Left renal pelvis (tissue), 4 donors: ENCODE measurements at places on chromosomes 3 and 15. TPM values are rescaled to one million over a fixed set of nuclear protein-coding genes. Genes with fewer than 3 reads are reported as not detected.

Gene SSUH2
- 2.0 TPM for polyA plus RNA-seq

Gene ZCWPW2
- polyA plus RNA-seq = 2.1 TPM

Gene KLHDC8B
- polyA plus RNA-seq = 51.3 TPM

Gene CD200
- polyA plus RNA-seq = 39.4 TPM

Gene SPTBN5
- polyA plus RNA-seq = 1.3 TPM

Gene SLC22A14
- 0.78 TPM for polyA plus RNA-seq

Gene DTWD1
- 37.1 TPM for polyA plus RNA-seq

Gene RTP4
- 0.91 TPM for polyA plus RNA-seq

Gene LCTL
- 0.19 TPM for polyA plus RNA-seq

Gene TGM4
- polyA plus RNA-seq = not detected

Gene LRRC31
- polyA plus RNA-seq = 0.32 TPM

Gene FAN1
- polyA plus RNA-seq = 30.8 TPM

Gene GRK7
- 0.06 TPM for polyA plus RNA-seq

DNA sequence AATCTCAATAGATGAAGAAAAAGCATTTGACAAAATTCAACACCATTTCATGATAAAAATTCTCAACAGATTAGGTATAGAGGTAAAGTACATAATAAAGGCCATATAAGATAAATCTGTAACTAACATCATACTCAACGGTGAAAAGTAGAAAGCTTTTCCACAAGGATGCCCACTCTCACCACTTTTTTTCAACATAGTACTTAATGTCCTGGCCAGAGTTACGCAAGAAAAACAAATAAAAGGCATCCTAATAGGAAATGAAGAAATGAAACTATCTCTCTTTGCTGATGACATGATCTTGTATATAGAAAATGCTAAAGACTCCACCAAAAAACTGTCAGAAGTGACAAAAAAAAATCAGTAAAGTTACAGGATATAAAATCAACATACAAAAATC is 33.0 kb downstream of the THBS1 start:
- DNase-seq = no peak

DNA sequence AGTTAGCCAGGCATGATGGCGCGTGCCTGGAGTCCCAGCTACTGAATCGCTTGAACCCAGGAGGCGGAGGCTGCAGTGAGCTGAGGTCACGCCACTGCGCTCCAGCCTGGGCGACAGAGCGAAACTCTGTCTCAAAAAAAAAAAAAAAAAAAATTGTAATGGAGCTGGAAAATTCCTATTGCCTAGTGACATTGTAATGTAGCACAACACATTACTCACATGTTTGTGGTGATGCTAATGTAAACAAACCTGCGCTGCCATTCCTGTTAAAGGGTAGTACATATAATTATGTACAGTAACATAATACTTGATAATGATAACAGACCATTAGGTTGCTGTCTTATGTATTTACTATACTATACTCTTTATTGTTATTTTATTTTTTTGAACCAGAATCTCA is 39.1 kb downstream of the KNL1 start:
- DNase-seq = no peak

DNA sequence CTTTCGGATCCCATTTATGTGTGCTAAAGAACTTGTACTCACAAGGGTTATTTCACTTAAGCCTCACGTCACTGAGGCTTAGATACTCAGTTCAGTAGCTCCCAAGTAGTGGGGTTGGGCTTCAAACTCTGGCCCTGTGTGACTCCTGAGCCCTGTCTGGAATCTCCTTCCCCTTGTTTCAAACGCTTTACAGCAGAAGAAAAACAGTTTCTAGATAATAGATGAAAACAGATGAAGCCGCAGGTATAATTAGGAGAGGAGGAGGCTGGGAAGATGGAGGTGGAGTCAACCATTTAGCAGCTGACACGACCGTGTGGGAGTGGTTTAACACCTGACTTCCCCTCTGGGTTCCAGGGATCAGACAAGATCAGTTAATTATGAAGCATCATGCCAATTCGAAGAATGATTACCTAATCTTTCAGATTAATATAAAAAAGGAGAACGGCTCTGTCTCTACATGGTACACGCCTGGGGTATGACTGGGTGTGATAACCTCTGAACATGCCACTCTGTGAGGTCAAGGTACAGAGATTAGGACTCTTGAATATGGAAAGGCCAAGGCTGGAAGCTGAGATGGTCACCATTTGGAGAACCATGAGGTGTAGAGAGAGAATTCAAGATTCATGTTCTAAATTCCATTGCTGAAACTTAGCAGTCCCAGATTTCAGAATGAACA is 31.1 kb downstream of the TPM1 start:
- DNase-seq = no peak

- DNase-seq = no peak
These were observed 144.1 kb downstream of the LRRK1 start for GRCh38 chr15:101063212-101063611.

DNA sequence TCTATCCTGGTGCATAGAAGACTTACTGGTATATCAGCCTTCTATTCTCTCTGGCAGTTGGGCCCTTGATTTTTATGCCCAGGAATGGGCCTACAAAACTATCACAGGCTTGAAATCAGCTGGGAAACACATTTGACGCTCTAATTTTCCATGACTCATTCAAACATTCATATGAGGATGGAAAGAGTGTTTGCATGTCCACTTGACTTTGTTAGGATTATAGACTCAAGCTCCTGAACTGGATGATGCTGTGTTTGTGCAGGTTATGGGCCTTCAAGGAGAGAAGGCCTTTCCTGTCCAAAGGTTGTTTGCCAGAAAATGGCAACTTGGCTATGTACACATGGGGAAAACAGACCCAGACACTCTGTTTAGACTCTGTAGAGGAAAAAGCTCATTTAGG is 219.9 kb downstream of the GAP43 start:
- DNase-seq = no peak

GRCh38 chr3:182879031-182879611 is 85.8 kb downstream of the ATP11B start:
- no peak for DNase-seq

DNA sequence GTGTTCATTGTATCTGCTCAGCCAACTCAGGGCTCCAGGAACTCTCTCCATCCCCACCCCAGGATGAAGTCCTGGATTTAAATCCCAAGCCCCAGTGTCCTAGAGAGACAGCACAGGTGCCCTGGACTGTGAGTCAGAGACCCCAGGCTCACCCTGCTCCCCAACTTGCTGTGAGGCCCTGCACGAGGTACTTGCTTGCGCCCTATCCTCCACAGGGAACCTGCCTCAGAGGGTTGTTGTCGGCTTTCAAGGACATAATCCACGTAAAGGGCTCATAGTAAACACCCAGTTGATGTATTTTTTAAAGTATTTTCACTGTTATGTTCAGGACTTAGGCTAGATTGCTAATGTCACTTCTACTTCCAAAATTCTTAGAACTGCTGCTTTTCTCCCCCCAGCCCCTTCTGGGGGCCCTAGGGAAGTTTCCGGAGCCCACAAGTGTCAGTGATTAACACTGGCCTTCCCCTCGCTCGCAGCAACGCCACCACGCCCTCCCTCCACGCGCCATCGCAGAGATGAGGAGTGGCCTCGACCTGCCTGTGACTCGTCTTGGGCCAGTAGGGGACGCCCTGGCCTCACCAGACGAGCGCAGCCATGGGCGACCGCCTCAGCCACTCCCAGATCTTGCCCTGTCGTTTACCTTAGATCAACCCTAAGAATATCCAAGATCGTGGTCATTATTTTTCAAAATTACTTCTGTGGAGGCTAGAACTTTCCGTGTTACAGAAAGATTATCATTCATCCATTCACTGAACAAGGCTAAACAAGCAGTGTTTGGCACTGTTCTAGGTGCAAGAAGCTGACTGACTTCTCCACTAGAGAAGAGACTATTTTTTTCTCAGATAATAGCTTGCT is 6.0 kb upstream of the SRP14 start:
- DNase-seq = no peak

GRCh38 chr3:73586190-73586589 is 38.6 kb downstream of the PDZRN3 start:
- DNase-seq = no peak

- DNase-seq = no peak
These were observed 45.9 kb upstream of the ACTC1 start for GRCh38 chr15:34841262-34841725.

DNA sequence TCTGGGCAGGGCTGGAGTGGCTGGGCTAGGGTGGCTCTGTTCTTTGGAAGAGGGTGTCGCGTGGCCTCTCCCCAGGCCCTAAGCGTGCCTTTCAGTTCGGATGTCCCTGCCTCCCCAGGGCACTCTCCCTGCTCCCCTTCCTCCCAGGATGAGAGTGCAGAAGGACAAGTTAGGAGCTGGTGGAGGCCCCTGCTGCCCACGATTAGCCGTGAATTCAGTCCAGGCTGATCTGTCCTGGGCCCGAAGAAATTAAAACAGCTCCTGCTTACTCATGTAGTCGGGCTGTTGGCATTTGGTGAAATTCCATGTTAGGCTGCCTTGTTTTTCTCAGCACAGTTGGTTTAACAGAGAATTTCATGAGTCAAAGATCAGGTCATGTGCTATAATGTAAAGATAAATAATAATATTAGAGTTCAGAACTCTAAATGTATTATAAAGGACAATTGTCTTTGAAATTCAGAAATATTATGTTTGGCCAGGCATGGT is 24.5 kb downstream of the NIPA1 start:
- no peak for DNase-seq

DNA sequence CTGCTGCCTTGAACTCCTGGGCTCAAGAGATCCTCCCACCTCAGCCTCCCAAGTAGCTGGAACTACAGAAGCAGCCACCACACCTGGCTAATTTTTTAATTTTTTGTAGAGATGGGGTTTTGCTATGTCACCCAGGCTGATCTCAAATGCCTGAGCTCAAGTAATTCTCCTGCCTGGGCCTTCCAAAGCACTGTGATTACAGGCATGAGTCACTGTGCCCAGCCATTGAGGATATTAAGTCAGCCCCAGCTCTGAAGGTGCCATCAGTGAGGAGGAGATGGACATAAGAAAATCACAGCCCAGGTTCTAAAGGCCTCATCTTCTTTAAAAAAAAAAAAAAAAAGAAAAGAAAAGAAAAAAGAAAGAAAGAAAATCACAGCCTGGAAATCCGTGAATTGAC is 26.6 kb upstream of the PSTPIP1 start:
- no peak for DNase-seq

- no peak for DNase-seq
These were observed 7.5 kb downstream of the OXTR start for GRCh38 chr3:8761866-8762265.

DNA sequence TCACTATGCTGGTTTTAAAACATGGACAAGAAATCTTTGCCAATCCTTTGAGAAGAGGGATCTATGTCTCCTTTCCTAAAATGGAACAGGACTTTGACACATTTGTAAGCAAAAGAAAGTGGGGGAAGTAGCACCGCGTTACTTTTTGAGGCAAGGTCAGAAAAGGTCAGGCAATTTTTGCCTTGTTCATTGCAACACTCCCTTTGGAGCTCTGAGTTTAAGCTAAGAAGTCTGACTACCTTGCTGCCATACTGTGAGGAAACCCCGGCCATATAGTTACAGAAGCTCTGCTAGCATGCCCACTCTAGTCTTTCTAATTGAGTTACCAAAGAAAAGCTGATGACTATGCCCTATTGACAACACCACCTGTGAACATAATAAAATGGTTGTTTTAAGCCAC is 1.4 kb downstream of the FAM227B start:
- DNase-seq = no peak

GRCh38 chr3:138914870-138915502 is 32.0 kb downstream of the FOXL2 start:
- DNase-seq = no peak

- no peak for DNase-seq
These were observed 8.4 kb downstream of the CSK start for GRCh38 chr15:74790080-74790916.

DNA sequence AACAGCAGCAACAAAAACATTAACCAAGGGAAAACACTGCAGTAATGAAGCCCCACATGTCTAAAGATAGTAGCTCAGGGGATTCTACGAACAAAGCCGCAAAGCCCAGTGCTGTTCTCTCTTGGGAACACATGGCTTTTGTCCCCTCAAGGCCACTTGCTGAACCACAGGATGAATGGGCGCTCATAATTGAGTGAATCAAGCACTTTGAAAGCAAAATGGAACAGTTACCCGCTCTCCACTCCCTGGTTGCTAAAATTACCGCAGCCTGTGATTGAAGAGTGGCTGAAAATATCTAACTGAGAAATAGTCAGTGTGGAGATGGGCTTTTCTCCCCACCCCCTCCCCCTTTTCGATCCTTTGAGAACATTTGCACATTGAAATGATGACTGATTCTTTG is 39.6 kb downstream of the RASGRF1 start:
- DNase-seq = no peak

DNA sequence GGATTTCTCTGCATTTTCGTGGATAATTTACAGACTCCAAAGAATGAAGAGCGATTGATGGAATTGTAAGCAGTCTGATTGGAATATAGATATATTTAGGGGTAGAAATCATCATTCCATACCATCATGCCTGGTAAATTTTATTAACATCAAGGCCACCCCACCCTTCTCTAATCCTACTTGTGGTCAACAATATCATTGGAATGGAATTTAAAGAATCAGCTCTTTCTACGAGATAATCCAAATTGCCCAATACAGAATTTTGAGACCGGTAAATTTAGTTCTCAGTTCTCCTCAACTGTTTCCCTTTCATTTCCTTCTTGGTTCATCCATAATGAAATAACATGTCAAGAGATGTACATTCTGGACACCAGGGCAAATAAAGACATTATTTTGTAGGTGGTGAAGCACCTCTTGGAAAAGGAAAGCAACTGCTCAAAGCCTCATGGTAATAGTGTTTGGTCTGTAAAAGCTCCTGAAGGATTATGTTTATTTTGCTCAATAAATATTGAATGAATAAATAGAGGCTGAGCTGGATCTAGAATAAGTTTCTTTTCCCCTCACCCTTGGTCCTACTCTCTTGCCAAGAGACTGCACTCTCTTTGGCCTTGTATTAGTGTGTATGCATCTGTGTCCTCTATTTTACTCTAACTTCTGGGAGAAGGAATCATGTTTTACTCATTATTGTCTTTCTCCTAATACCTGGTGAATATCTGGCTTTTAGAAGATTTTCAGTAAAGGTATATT is 133.7 kb upstream of the BCL6 start:
- no peak for DNase-seq

GRCh38 chr3:71578054-71578751 is 5.3 kb downstream of the FOXP1 start:
- DNase-seq = no peak

DNA sequence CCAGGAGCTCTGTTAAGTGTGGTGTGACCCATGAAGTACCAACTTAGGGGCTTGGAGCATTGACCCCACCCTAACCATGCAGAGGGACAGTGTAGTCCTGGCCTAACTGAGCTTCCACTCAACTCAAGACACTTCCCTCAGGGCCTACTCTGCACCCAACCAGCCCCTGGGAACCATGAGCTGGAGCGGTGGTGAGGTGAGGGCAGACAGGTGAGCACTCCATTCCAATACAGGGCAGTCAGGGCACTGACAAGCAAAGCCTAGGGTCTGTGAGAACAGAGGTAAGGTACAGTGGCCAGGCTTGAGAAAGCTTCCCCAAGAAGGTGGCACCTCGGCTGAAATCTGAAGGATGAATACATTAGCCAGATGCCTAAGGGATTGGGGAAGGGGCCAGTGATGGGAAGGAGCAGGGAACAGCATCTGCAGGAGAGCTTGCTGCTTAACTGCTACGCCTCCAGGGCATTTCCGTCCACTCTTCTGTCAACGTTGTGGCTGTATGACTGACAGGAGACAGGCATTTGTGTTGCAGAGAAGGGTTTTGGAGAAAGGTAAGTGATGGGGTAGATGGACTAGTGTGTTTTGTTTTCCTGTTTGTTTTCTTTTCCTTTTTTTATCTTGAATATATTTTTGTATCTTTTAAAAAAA is 243.5 kb upstream of the TRIM42 start:
- no peak for DNase-seq

- no peak for DNase-seq
These were observed 819 bp upstream of the PLXNB1 start for GRCh38 chr3:48430708-48431101.
